ENCODE measurements at places on chromosomes 4 and X. TPM values are rescaled to one million over a fixed set of nuclear protein-coding genes. Genes with fewer than 3 reads are reported as not detected.

DNA sequence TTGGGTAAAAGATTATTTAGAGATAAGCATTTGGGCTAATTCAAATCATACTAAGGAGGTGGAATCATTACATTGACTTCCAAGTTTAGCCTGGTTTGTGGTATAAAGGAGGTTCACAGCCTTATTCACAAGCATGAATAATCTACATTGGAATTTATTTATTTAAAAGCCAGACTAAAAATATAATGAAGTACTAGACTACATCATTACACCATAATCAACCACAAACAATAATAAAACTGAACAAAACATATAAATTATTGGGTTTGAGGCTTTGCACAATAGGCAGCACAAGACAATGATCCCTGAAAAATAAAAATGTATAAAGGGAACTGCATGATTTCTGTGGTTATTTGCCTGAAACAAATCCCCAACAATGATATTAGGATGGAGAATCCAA lies 314.0 kb downstream of the GBA3 start:
- no peak for DNase-seq
- no peak overlapping the region for H3K4me3 ChIP-seq
- H3K27ac ChIP-seq = no peak overlapping the region
- no peaks in the 10 kb centered on the region for H3K36me3 ChIP-seq
- H3K4me1 ChIP-seq = no peaks in the 10 kb centered on the region
- H3K27me3 ChIP-seq = no peaks in the 10 kb centered on the region

GRCh38 chrX:106611679-106612392 lies at the start of gene RADX:
Gene RADX, plus strand, starts transcription at chrX:106611978. Its CDS starts 103 bp downstream, at chrX:106612081.
- no peaks in the 10 kb centered on the region for H3K36me3 ChIP-seq
- peaks cover 13% of the 10 kb centered on the region for H3K27me3 ChIP-seq
- peak within 1 kb of the TSS; percentile 14 for H3K27ac ChIP-seq

- H3K27ac ChIP-seq = peak within 1 kb of the TSS; percentile 87
- no peaks in the 10 kb centered on the region for H3K27me3 ChIP-seq
- peak within 1 kb of the TSS; percentile 86 for H3K4me3 ChIP-seq
Observed at GRCh38 chr4:57109847-57110639, at the start of gene IGFBP7. Gene IGFBP7, minus strand, starts transcription at chr4:57110385. Its CDS starts 34 bp downstream, at chr4:57110351.

DNA sequence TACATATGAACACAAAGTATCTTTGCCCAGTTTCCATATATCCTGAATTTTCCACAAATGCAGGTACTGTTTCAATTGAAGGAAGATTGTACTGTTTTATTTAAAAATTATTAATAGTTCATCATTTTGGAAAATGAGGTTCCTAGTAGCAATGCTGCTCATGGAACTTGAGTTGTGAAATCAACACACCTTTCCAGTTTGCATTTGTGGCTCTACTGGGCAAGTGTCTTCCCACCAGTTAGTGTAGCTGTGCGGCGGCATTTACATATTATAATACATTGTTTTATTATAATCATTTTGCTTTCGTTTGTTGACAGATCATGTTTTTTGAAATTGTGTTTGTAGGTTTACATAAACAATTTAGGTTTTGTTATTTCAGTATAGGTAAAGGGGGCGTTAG lies 2.0 kb upstream of the DDX3X start:
- H3K36me3 ChIP-seq = no peaks in the 10 kb centered on the region
- DNase-seq = no peak
- no peaks in the 10 kb centered on the region for H3K27me3 ChIP-seq
- peak overlapping the region; percentile 97 for H3K27ac ChIP-seq

- DNase-seq = no peak
- no peaks in the 10 kb centered on the region for H3K27me3 ChIP-seq
- H3K27ac ChIP-seq = no peak overlapping the region
- no peaks in the 10 kb centered on the region for H3K36me3 ChIP-seq
Observed at GRCh38 chr4:171473155-171473554, 340.0 kb upstream of the GALNTL6 start.

GRCh38 chr4:153620352-153620751 lies 63.7 kb upstream of the TLR2 start:
- peaks cover 9% of the 10 kb centered on the region for H3K36me3 ChIP-seq
- no peak for DNase-seq
- H3K4me1 ChIP-seq = no peaks in the 10 kb centered on the region
- no peak overlapping the region for H3K4me3 ChIP-seq
- H3K27ac ChIP-seq = no peak overlapping the region
- no peaks in the 10 kb centered on the region for H3K27me3 ChIP-seq

GRCh38 chrX:1341545-1342184 lies 5.1 kb downstream of the IL3RA start:
- H3K36me3 ChIP-seq = peaks cover 47% of the 10 kb centered on the region
- no peaks in the 10 kb centered on the region for H3K27me3 ChIP-seq
- no peak overlapping the region for H3K4me3 ChIP-seq
- DNase-seq = no peak
- no peaks in the 10 kb centered on the region for H3K4me1 ChIP-seq
- no peak overlapping the region for H3K27ac ChIP-seq

PRKG2 gene
- 0.30 TPM for total RNA-seq

DNA sequence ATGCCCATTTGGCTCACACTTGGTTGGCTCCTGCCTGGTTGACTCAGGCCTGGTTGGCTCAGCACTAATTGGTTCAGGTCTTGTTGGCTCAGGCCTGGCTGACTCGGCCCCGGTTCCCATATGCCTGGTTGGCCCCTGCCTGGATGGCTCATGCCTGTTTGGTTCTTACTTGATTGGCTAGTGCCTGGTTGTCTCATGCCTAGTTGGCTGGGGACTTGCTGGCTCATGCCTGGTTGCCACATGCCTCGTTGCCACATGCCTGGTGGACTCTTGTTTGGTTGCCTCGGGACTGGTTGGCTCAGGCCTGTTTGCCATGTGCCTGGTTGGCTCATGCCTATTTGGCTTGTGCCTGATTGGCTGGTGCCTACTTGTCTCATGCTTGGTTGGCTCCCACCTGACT lies 103.7 kb downstream of the APOOL start:
- no peaks in the 10 kb centered on the region for H3K36me3 ChIP-seq
- no peak overlapping the region for H3K4me3 ChIP-seq
- no peaks in the 10 kb centered on the region for H3K27me3 ChIP-seq
- DNase-seq = no peak
- H3K27ac ChIP-seq = no peak overlapping the region

- H3K4me3 ChIP-seq = no peak overlapping the region
- H3K27ac ChIP-seq = no peak overlapping the region
- no peaks in the 10 kb centered on the region for H3K36me3 ChIP-seq
- H3K27me3 ChIP-seq = peaks cover 66% of the 10 kb centered on the region
- DNase-seq = no peak
- H3K4me1 ChIP-seq = no peaks in the 10 kb centered on the region
Observed at GRCh38 chrX:72296991-72297390, 8.7 kb downstream of the CITED1 start.

DNA sequence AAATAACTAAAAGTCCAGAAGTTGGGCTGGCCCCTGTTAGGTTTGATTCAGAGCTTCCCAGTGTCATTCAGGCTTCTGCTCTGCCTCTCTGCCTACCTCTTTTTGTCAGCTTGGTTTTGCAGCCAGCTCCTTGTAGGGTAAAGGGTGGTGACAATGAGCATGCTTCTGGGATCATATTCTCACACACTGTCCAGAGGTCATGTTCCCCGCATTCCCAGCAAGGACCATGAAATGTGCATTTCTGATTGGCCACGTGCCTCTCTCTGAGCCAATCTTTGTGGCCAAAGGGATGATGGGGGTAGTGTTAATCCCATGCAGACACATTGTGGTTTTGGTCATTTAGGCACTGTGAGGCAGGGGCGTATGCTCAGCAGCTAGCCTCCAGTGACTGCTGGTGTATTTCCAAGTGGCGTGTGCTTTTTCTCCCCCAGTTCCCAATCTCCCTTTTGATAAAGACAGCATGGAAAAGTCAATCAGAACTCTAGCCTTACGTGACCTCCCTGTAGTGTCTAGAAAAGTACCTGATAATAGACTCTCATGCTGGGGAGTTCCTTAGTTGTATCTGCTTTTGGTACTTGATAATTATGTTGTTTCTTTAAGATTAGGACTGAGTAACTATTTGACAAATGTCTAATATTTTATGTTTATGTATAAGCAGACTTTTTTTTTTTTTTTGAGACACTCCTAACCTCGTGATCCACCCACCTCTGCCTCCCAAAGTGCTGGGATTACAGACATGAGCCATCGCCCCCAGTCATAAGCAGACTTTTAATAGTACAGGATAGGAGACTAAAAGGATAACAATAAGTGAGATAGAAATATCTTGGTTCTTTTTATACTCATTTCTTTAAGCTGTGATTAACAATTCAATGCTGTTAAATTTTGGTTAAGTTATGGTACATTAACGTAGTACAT lies 57.8 kb downstream of the KIAA0232 start:
- no peak overlapping the region for H3K27ac ChIP-seq
- no peaks in the 10 kb centered on the region for H3K27me3 ChIP-seq
- peaks cover 14% of the 10 kb centered on the region for H3K4me1 ChIP-seq
- no peak for DNase-seq
- no peak overlapping the region for H3K4me3 ChIP-seq

- no peaks in the 10 kb centered on the region for H3K36me3 ChIP-seq
- H3K4me1 ChIP-seq = no peaks in the 10 kb centered on the region
- DNase-seq = no peak
- H3K27ac ChIP-seq = peak overlapping the region; percentile 95
Observed at GRCh38 chr4:87391576-87392054, 627 bp upstream of the HSD17B11 start.

WNK3 gene
- total RNA-seq = 2.2 TPM

GRCh38 chr4:14868426-14869395 lies 133.6 kb upstream of the CPEB2 start:
- H3K4me1 ChIP-seq = no peaks in the 10 kb centered on the region
- no peak overlapping the region for H3K4me3 ChIP-seq
- H3K27me3 ChIP-seq = no peaks in the 10 kb centered on the region
- H3K27ac ChIP-seq = no peak overlapping the region

TLR10 gene
- total RNA-seq = not detected

DNA sequence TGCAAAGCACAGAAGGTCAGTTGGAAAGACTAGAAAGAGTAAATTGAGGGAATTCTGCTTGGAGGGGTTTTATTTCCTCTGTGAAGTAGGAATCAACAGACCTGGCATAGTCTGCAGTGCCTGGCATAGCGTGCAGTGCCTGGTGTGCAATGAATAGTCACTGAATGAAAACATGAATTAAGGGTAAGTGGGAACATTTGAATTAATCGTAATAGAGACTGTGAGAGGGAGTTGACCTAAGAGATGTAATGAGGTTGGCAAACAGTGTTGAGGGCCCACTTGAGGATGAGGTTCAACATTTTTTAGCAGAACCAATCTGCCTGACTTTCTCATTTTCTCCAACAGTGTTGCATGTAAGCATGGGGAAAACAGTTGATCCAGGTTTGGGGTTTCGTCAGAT lies 377.2 kb upstream of the FTHL17 start:
- no peaks in the 10 kb centered on the region for H3K4me1 ChIP-seq
- H3K27me3 ChIP-seq = no peaks in the 10 kb centered on the region
- H3K4me3 ChIP-seq = no peak overlapping the region
- no peaks in the 10 kb centered on the region for H3K36me3 ChIP-seq

HPRT1 gene
- total RNA-seq = 4.1 TPM

- H3K4me1 ChIP-seq = no peaks in the 10 kb centered on the region
- DNase-seq = no peak
- no peak overlapping the region for H3K27ac ChIP-seq
- no peak overlapping the region for H3K4me3 ChIP-seq
Observed at GRCh38 chrX:3549411-3549911, 164.0 kb downstream of the PRKX start.

RAB39B gene
- total RNA-seq = 0.22 TPM

- no peaks in the 10 kb centered on the region for H3K4me1 ChIP-seq
- no peak overlapping the region for H3K4me3 ChIP-seq
- no peaks in the 10 kb centered on the region for H3K36me3 ChIP-seq
- DNase-seq = no peak
- H3K27me3 ChIP-seq = no peaks in the 10 kb centered on the region
Observed at GRCh38 chr4:153825126-153825525, 36.2 kb upstream of the SFRP2 start.

DNA sequence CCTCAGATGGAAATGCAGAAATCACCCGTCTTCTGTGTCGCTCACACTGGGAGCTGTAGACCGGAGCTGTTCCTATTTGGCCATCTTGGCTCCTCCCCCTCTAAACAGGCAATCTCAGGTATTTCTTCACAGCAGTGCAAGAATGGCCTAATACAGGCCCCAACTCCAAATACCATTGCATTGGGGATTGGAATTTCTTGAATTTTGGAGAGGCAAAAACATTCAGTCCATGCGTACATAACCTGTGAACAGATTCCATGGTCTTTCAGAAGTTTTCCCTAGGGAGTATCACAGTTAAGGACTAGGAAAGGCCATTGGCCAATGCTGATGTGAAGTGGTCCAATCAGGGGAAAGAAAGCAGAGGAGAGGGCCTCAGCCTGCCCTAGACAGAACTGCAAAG lies 128.2 kb upstream of the NOCT start:
- no peaks in the 10 kb centered on the region for H3K27me3 ChIP-seq
- H3K36me3 ChIP-seq = no peaks in the 10 kb centered on the region
- H3K4me3 ChIP-seq = no peak overlapping the region
- H3K27ac ChIP-seq = no peak overlapping the region
- no peaks in the 10 kb centered on the region for H3K4me1 ChIP-seq
- DNase-seq = no peak

All from tibial nerve (tissue), 4 donors.